ENCODE measurements at places on chromosomes 12 and 14. TPM values are rescaled to one million over a fixed set of nuclear protein-coding genes. Genes with fewer than 3 reads are reported as not detected.

DNA sequence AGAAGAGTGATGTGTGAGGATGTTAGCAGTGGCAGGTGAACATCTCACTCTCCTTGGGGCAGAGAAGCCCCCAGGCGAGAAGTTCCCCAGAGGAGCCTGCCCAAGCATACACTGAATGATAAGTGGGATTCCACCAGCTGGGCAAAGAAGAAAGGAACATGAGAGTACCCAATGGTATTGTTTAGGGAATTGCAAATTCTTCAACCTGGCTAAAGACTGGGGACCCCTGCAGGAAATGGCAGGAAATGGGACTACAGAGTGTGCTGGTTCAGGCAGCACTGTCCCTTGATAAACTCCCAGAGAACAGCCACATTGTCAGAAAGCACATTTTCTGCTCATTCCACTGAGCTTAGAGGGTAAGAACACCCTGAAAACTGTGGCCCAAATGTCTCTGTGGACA, 121.3 kb downstream of the RPS29 start:
- no peak for DNase-seq

DNA sequence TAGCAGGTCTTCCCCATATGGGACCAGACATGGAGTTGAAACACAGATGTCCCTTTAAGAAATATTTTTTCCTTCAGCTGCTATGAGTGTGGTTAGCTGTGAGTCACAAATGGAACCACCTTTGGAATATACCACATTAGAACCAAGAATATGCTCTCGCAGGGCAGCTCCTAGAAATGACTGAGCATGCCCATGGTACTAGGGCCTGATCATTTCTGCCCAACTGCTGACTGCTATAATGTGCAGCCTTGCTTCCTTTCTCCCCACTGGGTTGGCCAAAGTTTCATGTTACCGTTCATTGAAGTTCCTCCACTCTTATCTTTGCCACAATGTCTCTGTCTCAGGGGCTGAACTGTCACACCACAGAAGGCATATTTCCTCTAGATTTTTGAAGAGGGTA, 1074.6 kb downstream of the FLRT2 start:
- no peak for DNase-seq

FOXG1 gene
- polyA plus RNA-seq: 0.04 TPM

NFATC4 gene
- polyA plus RNA-seq: 66.8 TPM

DNA sequence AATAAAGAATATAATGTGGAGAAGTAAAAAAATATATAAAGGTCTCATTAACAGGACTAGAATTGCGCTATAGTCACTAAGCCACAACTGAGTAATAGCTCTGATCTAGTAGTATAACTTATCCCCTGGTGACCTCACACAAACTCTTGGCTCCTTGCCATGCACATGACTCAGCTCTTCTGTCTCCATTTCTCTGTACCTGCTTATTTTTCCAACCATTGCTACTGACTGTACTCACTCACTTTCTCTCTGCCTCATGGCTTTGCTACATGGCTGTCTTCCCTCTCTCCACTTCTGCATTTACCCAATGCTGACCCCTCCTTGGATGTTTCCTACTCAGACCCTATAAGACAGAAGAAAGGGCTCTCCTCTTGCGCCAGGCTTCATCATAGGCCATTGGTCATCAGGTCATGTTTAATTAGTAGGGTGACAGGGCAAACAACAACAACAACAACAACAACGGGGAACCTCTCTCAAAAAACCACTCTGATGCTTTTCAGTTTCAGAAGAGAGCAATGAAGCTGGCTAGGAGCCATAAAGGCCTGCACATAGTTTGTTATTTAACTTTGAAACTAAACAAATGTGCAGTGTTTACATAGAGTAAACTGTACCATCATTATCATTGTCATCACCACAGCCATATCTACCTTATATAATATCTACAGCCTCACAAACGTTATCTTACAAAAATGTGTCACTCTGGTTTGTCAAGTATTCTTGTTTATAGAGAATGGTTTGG, 25.6 kb upstream of the KRAS start:
- peak; percentile 0 for DNase-seq

EAPP gene
- 80.5 TPM for polyA plus RNA-seq

GRCh38 chr14:96059519-96060135, 20.5 kb downstream of the C14orf132 start:
- no peak for DNase-seq

DNA sequence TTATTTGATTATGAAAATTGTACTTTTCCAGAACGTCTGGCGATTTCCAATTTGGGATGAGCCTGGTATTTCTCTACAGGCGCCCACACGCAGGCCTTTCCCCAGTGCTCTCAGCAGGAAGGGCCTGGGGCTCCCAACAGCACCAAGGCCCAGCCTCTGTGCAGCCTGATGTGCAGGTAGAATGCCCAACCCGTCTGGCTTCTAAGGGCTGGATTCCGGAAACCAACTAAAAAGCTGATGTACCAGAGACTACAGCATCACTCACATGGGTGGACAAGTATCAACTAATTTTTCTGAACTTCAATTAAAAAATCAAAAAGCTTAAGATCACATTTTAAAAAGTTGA, 25.8 kb downstream of the CDC42BPB start:
- no peak for DNase-seq

AQP2 gene
- 265 TPM for polyA plus RNA-seq

DHRS2 gene
- 32.4 TPM for polyA plus RNA-seq

CDCA3 gene
- polyA plus RNA-seq: 26.9 TPM

DNA sequence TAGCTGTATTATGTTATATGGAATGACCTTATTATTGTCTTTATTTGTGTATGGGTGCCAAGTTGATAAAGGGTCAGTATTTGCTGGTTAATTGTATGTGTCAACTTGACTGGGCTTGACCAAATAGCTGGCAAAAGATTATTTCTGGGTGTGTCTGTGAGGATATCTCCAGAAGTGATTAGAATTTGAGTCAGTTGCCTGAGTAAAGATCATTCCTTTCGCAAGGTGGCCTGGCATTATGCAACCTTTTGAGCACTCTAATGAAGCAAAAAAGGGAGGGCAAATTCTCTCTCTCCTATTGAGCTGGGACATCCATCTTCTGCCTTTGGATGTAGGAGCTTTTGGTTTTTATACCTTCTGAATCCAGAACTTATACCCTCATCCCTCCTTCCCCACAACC, 82.2 kb downstream of the ATXN7L3B start:
- no peak for DNase-seq

GRCh38 chr12:109814600-109815150, 18.5 kb downstream of the TRPV4 start:
- no peak for DNase-seq

GRCh38 chr12:31250179-31250578, 75.8 kb downstream of the SINHCAF start:
- no peak for DNase-seq

GRCh38 chr14:58724702-58725101, 86.9 kb downstream of the DACT1 start:
- no peak for DNase-seq

GRCh38 chr12:4587108-4587507, 25.1 kb downstream of the DYRK4 start:
- no peak for DNase-seq

NEUROD4 gene
- not detected for polyA plus RNA-seq

DNA sequence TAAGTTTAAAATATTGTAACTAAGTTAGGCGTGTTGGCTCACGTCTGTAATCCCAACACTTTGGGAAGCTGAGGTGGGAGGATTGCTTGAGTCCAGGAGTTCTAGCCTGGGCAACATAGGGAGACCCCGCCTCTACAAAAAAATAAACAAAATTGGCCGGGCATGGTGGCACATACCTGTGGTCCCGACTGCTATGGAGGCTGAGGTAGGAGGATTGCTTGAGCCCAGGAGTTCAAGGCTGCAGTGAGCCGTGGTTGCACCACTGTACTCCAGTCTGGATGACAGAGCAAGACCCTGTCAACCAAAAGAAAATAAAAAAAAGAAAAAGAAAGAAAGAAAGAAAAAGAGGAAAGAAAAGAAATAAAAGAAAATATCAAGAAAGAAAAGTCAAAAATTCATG, 72.5 kb downstream of the TSPAN11 start:
- DNase-seq: no peak

DNA sequence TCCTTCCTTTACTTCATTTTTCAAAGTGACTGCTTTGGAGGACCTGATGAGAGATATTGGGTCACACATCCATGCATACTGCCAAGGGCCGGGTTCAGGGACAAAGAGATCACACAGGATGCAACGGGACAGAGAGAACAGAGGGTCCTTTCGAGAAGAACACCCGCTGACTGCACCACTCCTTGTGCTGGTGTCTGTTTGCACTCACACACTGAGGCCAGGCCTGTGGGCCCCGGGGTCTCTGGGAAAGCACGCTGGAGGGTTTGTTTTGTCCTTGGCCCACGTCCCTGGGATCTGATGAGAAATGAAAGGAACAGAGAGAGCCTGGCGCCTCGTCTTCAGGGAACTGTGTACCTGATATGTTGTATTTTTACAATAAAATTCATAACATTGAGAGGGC, 42.2 kb downstream of the PAH start:
- DNase-seq: no peak

A2ML1 gene
- polyA plus RNA-seq: 0.21 TPM

GRCh38 chr14:96876747-96877146, 79.6 kb downstream of the VRK1 start:
- no peak for DNase-seq

MORN3 gene
- 2.3 TPM for polyA plus RNA-seq

DNA sequence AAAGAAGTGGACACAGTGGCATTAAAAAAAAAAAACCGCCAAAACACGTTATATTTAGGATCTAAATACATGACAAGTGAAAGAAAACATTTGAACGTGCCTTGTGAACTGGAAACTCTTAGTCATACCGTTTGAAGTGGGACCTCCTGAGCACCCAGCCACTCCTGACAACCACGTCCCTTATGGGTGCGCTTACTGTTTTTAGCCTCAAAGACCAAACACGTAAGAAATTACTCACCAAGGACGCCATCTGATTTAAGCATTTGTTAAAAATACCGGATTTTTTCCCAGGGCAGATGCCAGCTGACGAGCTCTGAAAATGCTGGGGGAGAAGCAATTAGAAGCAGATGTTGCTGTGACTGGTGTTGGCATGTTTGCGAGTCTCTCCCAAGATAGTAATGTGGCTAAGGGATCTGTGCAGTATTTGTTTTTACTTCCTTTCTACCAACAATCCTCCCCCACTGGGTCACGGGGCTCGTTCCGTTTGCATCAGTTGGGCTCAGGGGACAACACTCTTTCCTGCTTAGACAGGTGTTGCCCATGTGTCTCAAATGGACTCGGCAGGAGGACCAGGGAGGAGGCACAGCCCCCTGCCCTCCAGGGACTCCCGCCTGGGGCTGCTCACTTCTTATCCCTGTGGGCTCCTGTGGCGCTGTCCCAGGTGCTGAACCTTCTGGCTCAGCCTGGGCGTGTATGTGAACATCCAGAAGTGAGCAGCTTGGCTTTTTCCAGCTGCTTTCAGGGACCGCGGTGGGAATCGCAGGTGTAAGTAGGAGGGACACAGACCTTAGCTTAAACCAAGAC, 101.0 kb downstream of the BEGAIN start:
- peak; percentile 80 for DNase-seq

- no peak for DNase-seq
Observed at GRCh38 chr12:95641299-95641952, 90.2 kb upstream of the USP44 start.

KCNH5 gene
- 0.09 TPM for polyA plus RNA-seq

DNA sequence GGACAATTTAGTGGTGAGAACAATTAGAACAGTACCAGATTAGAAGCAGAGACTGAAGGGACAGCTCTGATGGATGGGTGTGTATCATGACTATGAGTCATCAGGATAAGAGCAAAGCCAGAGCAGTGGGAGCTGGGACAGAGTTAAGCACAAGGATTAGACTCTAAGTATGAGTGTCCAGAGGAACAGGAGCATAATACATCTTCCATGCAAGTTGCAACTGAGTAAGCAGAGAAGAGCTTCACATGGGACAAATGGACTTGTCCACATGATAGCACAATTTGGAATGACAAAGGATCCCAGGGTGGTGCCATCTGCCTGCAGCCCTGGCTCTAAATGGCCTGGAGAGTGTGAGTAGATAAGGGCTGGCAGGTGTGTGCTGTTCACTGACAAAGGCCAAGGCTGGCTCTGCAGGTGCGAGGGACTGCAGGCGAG, 226.4 kb upstream of the CAND1 start:
- no peak for DNase-seq

GRCh38 chr12:91687052-91688017, 458.3 kb downstream of the BTG1 start:
- DNase-seq: no peak

LAG3 gene
- 1.7 TPM for polyA plus RNA-seq

GRCh38 chr12:114291389-114292060, 114.4 kb downstream of the TBX5 start:
- DNase-seq: no peak

GRCh38 chr14:99660006-99660566, 15.2 kb downstream of the HHIPL1 start:
- no peak for DNase-seq

DNA sequence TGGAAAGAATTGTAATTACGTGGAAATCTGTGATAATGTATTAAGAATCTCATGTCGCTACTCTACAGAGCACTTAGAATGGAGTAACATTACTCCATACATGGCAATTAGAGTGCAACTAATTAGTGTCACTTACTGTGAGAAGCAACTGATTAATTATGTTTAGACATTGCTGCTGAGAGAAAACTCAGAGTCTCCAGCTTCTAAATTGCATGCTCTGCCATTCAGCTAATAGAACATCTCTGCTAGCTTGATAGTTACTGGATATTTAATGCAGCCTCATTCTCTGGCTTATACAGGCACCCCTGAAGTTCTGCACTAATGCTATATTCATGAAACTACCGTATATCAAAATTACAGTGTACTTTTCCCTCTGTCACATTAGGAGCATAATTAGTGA, 338.4 kb downstream of the ADAMTS20 start:
- DNase-seq: no peak

DNA sequence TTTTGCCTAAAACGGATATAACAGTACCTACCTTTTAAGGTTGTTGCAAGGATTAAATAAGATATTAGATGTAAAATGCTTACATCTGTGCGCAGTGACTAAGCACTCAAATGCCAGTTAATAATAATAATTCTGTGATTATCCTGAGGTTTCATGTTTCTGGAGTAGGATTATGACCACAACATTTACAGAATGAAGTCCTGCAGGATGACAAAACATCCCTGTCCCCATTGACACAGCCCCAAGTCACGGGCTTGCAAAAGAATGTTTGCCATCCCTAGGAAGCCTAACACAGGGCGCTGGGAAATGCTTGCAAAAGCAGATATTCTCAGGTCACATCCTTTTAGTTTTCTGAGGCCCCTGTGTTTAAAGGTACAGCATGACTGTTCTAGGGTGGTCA, 20.1 kb downstream of the SUSD6 start:
- no peak for DNase-seq

SRRM4 gene
- polyA plus RNA-seq: 0.17 TPM

DNA sequence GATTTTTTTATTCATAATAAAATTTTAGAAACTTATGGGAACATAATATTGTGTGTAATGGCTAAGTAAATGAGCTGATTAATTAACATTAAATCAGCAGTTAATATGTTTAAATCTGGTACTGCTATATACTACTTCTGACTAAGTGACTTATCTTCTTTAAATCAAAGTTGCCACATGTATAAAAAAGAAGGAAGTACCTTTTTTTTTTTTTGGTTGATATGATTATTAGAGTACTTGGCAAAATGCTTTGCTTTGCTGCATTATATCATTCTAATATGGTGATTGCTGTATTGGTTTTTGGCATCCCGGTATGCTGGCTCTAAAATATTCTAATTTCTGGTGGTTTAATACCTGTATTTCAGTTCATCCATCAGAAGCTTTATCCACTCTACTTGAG, 319.1 kb upstream of the RGS6 start:
- no peak for DNase-seq

GRCh38 chr14:34203251-34203722, 252.4 kb upstream of the EGLN3 start:
- DNase-seq: no peak

Data from right renal pelvis (tissue), 4 donors.